ENCODE measurements at places on chromosomes 6 and 20.

- DNase-seq: no peak
These were observed 32.8 kb downstream of the SASH1 start for GRCh38 chr6:148375401-148375800.

DNA sequence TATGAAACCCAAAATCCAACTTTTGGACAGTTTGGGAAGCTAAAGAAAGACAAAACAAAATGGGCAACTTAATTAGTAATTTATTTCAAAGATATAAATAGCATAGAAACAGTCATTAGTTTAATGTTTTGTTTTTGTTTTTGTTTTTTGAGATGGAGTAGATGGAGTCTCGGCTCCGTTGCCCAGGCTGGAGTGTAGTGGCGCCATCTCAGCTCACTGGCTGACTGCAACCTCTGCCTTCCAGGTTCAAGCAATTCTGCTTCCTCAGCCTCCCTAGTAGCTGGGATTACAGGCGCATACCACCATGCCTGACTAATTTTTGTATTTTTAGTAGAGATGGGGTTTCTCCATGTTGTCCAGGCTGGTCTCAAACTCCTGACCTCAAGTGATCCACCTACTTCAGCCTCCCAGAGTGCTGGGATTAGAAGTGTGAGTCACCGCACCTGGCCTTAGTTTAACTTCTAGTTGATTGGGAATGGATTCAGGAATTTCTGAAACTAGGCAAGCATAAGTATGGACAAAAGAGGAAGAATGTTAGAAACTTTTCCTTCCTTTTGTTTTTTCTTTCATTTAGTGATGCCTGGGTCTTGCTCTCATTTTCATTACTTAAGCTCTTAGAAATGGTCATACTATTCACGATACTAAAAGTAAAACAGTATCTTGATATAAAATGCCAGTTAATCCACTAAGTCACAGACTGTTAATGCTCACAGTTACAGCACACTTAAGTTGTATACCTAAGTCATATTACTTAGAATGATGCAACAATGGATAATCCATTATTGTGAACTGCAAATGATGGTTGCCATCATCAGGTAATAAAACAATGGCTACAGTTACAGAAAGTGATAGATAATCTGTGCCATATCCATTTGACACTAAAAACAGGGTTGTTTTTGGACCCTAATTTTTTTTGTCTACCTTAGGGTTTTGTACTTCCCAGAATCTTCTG is 8.2 kb downstream of the SENP6 start:
- no peak for DNase-seq

DNA sequence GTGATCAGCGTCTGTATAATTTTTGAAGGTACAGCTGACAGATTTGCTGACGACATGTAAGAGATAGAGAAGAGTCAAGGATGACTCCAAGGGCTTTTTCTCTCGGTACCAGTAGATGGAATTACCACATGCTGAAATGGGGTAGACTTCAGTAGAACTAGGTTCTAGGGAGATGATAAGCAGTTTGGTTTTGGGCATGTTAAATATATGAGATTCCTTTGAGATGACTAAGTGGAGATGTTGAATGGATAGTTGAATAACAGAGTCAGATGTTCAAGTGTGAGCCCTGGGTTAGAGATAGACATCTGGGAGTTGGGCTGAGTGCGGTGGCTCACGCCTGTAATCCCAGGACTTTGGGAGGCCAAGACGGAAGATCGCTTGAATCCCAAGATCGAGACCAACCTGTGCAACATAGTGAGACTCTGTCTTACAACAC is 50.0 kb downstream of the PHF20 start:
- DNase-seq: no peak

- no peak for DNase-seq
These were observed 16.1 kb downstream of the PPIL1 start for GRCh38 chr6:36858407-36858981.

Measured in activated CD4-positive, CD25-positive, alpha-beta regulatory T cell treated with anti-CD3 and anti-CD28 coated beads, Interleukin-2, amount 50 U/mL, for 16 hours (primary cell).